ENCODE measurements at places on chromosomes 7 and 10.

DNA sequence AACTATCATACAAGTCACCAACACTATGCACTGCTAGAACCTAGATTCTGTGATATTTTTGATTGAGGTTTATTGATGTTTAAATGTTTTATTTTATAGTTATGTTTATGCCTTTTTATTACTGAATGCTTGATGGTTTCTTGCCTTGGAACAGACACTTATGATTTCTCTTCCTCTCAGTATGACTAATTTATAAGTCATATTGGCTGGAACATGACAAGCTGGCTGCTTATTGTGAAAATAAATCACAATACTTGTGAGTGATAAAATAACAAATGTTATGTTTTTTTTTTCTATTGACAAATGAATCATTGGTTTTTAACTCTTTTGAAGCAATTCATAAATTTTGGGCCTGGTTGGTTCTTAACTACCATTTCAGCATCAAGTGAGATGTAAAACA, 142.0 kb upstream of the MALRD1 start:
- no peak for DNase-seq

- no peak for DNase-seq
Measured at GRCh38 chr7:42587806-42588205, 324.1 kb downstream of the C7orf25 start.

GRCh38 chr7:98329100-98329790, 47.8 kb downstream of the BRI3 start:
- DNase-seq: no peak

DNA sequence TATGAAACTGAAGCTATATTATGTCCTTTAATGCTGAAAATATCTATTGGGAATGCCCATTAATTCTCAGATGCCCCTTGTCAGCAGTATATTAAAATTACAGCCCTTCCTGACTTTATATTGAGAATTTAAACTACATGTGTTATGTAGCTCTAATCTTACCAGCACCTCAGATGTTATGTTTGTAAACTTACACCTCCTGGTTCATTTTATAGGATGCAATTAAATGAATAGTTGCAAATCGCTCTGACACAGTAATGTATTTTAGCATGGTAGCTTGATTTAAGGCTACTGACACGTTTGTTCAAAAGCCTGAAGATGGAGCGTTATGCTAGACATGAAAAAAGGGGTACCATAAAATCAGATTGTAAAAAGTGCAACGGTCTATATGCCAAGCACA, 35.0 kb upstream of the MET start:
- DNase-seq: no peak

GRCh38 chr10:132245056-132245455, 58.3 kb downstream of the DPYSL4 start:
- DNase-seq: no peak

All from stimulated activated CD4-positive, alpha-beta T cell treated with anti-CD3 and anti-CD28 coated beads, Interleukin-2, amount 100 ng/mL, for 4 hours (primary cell).